ENCODE measurements at places on chromosomes 11 and 22.
A peak's percentile ranks its signal among the peaks of the same experiment; 100 is the strongest.

DNA sequence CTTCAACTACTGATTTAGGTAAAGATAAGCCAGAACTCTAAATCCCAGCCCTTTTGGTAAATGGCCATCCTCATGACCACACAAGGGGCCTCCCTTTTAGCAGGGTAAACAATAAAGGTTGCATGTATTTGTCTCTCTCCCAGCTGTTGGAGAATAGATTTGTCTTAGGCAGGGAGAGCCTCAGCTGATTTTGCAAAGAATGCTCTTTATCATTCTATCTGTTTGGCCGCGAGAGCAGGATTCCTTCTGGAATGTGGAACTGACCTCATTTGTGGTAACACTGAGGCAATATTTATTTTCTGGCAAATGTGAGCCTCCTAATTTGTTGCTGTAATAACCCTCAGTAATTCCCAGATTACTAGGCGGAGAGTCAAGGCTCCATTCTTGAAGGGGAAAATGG is 15.3 kb downstream of the PTS start:
- peak; percentile 80 for DNase-seq

DNA sequence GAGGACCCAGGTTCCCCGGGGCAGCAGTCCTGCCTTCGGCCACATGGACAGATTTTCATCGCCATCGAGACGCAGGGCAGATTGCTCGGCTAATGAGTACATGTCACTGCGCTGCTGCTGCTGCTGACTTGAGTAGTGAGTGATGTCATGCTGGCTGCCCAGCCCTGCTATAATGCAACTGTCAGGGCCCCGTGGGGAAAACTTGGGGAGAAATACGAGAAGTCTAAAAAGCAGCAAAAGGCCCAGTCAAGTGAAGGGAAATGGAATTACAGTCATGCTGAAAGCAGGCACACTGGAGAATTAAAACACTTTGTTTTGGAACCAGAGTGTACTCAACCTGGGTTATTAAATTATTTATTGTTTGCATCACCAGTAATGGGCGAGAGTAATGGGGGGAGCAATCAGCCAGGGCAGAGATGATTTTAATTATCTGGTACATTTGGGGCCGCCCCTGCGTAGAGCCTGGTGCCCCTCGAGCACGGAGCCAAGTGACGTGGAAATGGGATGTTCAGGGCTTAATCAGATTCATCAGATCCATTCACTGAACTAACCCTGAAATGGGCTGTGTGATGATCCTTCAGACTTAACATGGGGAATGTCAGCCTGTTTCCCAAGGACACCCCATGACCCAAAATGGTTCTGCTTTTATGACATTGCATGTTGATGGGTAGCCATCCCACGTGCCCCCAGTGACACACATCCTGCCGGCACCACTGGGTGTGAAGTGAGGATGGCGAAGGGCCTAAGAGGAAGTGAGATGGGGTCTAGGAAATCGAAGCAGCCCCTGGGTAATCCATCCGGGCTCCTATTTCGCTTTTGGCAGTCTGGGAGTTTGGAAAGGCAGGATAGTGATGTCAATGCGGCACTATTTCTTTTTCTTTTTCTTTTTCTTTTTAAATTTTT is 241.6 kb upstream of the CADM1 start:
- DNase-seq, result peak; percentile 49

- peak; percentile 57 for DNase-seq
Observed at GRCh38 chr11:67118181-67118766, 789 bp upstream of the KDM2A start.

DNA sequence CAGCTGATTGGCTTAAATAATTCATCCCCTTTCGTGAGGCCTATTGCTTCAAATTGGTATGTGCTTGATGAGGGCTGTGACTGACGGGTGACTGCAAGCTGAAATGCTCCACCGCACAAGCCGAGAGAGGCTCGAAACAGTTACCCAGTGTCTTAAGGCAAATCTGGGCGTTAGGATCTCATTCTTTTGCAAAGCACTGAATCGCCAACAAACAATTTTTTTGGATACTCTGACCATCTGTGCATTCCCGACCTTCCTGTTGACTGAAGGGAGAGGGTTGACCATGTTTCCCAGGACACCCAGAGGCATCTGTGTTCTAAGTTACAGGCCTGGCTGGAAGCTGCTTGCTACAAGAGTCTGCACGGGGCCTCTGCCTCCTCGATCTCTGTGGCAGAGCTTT is 32.1 kb downstream of the CACNG2 start:
- no peak for DNase-seq

DNA sequence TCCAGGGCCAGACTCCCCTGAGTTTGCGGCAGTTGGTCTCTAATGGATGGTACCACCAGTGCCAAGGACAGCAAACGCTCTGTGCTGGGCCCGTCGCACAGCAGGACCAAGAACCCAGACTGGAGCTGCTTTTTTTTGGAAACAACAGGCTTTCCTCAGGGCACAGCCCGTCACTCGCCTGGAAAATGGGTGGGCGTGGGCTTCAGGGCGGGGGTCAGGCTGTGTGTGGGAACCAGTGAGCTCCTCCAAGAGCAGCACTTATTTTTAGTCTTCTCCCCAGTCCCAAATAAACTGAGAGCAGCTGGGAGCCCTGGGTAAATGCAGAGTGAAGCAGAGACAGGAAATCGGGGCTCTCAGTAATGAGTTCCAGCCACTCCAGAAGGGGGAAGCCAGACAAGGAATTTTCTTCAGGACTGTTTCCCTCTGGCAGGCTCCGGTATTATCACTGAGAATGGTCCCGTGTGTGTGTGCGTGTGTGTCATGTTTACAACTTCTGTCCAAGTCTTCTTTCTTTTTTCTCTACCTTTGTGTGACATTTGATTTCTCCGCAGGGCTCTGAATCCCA is 63.0 kb downstream of the PPFIBP2 start:
- DNase-seq, result no peak

DNA sequence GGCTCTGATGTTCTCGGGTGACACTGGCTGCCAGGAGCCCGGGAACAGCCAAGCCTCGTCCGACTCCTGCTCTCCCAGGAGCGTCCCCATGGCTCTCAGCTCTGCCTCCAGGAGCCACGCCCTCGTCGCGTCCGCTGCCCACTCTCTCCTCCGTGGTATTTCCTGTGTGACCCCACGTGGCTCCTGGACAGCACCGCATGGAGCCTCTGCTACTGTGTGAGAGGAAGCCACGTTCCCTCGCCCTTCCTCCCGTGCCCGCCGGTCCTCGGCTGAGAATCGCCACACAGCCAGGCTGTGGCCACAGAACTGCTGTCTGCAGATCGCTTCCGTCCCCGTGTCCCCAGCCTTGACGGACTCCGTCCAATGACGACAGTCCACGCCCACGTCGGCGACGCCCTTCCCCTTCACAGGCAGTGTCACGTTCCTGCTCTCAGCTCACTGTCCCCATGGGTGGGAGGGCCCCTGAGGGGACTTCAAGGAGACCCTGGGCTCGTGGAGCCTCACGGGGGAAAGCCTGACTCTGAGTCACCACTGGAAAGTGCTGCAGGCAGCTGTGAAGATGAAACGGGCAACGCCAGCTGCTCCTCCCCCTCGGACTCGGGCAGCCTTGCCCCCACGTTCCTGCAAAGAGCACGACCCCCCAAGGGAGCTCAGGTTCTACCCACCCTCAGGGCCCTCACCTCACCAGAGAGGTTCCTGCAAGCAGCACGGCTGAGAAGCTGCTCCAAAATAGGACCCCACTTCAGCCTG is 458.5 kb downstream of the BRD1 start:
- DNase-seq, result no peak

DNA sequence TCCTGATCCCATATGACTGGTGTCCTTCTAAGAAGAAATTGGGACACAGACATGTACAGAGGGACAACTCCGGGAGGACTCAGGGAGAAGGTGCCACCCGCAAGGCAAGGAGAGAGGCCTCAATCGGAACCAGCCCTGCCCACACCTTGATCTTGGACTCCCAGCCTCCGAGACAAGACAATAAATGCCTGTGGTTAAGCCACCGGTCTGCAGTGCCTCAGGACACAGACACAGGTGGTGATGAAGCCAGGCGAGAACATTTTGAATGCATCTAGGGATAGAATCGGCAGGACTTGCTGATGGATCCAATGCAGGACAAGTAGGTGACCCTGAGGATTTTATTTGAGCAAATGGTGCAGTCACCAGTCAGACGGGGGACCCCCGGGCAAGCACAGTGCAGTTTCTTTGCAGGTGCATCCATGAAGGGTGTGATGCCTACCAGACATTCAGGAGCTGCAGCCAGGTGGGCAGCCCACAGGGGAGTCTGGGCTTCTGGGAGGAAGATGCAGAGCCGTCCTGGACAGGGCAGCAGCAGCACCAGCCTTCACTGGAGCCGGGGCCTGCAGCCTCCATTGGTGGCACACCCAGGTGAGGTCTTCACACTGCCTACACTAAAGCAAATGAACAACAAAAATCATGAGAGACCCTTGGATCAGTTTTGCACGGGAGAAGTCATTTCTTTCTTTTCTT is 20.2 kb upstream of the SEPTIN5 start:
- DNase-seq, result no peak

- DNase-seq, result peak; percentile 58
Observed at GRCh38 chr11:77590194-77590782, 535 bp downstream of the AQP11 start.

- DNase-seq, result no peak
Observed at GRCh38 chr11:475941-476340, 25.9 kb downstream of the PTDSS2 start.

DNA sequence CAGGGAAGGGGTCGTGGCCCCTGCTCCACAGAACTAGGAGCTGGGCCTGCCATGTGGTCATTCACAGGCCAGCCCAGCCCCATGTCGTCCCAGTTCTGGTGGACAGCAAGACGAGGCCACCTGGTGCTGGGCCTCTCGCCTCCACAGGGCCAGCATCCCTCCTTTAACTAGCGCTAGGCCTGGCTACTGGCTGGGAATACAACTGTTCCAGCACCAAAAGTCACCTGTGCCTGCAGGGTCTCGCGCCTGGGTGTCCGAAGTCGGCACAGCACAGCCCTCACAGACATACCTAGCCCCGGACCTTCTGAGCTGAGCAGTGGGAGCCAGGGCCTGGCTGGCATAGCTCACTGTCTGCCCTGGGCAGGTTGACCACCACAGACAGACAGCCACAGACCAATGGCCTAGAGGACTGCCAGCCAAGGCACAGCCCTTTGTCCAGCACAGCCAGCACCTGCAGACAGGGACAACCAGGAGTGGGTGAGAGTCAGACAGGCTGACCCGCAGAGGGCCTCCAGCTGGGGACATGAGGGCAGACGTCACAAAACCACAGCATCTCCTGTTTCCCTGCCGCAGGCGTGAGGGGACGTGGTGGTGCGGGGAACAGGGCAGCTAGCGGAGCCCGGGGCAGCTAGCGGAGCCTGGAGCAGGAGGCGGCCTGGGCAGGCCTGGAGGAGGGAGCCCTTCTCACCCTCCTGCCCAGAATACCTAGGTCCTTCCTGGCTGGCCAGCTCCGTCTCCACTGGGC is 27.2 kb upstream of the TH start:
- DNase-seq, result no peak

DNA sequence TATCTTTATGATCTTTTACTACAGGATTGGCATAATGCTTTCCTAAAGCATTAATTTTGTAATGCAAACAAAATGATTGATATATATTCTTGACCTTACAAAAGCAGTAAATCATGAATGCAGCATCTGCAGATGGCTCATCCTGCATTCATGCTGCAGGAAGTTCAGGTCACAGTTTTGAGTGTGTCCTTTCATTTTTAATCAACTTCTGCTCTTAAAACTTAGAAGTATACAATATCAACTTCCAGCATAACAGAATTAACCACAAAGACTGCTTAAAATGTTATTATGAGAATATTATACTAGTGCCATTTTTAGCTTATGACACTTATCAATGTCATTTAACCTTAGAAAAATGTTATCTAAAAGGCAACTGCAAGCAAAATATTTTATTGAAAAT is 54.0 kb downstream of the SLC36A4 start:
- no peak for DNase-seq

GRCh38 chr11:130859886-130860285 is 56.4 kb downstream of the SNX19 start:
- no peak for DNase-seq

- DNase-seq, result peak; percentile 63
Observed at GRCh38 chr11:109728056-109728455, 306.1 kb downstream of the C11orf87 start.

DNA sequence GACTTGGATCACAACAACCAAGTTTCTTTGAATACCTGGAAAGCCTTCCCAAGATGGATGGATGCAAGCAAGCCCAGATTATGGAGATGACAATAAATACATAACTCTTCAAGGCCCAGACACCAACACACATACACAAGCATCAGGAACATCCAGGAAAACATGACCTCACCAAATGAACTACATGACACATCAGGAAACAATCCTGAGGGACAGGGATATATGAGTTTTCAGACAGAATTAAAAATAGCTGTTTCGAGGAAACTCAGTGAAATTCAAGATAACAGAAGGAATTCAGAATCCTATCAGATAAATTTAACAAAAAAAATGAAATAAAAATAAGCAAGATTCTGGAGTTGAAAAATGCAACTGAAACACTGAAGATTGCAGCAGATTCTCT is 659.4 kb downstream of the METTL15 start:
- DNase-seq, result peak; percentile 41

- peak; percentile 100 for DNase-seq
Observed at GRCh38 chr11:65497141-65498041, 1.5 kb upstream of the MALAT1 start.

- DNase-seq, result no peak
Observed at GRCh38 chr11:73965764-73966121, 14.9 kb downstream of the DNAJB13 start.

GRCh38 chr11:119873761-119874421 is 144.9 kb upstream of the NECTIN1 start:
- no peak for DNase-seq

DNA sequence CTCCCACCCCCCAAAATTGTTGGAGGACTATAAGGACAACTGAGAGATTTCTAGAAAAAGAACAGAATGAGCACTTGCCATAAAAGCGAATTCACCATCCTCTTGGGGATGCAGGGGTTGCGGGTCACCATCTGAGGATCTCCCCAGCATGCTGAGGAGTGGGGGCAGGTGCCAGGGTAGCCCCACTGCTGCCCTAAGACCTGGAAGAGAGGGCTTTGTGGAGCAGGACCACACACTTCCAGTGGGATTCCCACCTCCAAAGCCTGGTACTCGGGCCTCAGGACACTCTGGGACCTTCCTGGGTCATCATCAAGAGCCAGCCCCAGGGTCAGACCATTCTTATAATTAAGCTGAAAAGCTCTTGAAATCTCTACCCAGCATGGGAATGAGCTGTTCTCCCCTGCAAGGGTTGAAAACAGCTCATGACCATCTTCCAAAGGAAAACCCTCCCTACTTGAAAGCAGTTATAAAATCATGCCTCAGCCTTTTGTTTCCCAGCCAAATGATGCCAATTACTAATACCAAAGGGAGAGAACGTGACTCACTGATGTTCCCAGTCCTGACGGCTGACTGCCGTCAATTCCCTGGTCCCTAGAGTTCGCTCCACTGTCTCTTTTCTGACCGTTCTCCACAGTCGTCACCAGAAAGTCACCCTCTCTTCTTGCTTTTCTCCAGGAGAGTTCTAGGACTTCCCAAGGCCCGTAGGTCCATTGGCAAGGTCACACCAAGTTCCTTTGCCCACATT is 76.8 kb upstream of the CREB3L1 start:
- peak; percentile 46 for DNase-seq

Data from astrocyte of the hippocampus (primary cell).